ENCODE measurements at places on chromosomes 16 and 17.
A peak's percentile ranks its signal among the peaks of the same experiment; 100 is the strongest.

DNA sequence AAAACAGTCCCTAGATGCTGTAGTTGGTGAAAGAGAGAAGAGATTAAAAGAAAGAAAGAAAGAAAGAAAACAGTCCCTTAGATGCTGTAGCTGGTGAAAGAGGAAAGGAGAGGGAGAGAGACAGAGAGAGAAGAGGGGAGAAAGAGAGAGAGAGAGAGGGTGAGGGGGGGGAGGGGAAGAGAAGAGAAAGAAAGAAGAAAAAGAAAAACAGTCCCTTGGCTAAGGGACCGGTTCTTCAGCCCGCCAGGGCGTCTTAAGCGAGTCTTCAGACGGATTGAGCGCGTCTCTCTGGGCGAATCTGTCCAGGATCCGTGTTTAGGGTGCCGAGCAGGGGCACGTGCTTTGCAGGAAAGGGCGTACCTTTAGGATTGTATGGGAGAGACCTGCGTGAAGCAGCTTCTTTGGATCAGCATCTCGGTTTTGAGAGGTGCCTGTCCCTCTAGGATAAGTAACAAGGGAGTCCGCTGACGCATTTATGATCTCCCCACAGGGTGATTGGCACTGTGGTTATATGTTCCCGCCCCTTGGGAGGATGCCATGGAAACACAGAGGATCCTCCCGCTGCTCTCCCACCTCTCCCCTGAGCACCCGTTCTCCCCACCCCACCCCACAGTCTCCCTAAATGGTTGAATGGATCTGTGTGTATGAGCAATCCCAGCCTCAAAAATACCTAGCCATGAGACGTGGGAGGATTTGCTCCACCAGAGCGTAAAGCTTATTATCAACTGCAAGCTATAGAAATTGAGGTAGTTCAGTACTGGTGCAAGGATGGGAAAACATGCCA, 16.7 kb downstream of the GNGT2 start:
- peak; percentile 81 for DNase-seq

DNA sequence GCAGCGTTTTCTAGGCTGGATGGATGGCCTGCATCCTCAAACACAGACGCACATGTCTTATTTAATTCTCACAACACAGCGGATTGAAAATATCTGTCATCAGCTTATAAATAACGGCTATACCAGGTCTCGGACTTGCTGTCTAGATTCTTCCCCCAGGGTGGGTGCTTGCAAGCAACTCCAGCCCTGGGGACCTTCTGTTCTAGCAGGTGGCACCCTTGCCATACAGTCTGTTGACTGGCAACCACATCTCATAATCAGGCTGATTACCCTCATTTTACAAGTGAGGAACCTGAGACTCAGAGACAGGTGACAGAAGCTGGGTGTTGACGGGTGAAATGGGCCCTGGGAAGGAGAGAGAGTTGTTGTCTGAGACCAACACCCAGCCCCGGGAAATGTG, 16.2 kb upstream of the SEZ6 start:
- DNase-seq = no peak

GRCh38 chr16:70705056-70705455, 19.2 kb upstream of the MTSS2 start:
- peak; percentile 83 for DNase-seq

GRCh38 chr17:80154166-80154565, 7.2 kb upstream of the EIF4A3 start:
- no peak for DNase-seq

- no peak for DNase-seq
Observed at GRCh38 chr17:48460052-48460451, 30.0 kb upstream of the SKAP1 start.

DNA sequence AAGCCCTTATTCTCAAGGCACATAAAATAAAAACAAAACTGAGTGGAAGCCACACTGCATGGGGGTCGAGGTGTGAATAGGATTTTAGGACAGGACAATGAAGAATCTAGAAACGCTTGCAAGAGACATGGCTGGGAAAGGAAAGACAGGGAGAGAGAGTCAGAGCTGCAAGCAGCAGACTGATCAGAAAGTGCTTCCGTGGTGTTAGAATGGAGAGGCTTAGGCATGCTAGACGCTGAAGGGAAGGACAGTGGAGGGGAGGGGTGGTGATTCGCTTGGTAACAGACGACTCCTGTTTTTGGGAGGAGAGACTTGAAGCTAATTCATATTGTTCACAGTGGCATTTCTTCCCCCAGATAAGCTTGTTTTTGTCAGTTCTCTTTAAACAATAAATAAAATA, 173.5 kb downstream of the AIPL1 start:
- DNase-seq = no peak

GRCh38 chr17:7403727-7403976, 245 bp downstream of the TMEM256 start:
- DNase-seq = peak; percentile 64

DNA sequence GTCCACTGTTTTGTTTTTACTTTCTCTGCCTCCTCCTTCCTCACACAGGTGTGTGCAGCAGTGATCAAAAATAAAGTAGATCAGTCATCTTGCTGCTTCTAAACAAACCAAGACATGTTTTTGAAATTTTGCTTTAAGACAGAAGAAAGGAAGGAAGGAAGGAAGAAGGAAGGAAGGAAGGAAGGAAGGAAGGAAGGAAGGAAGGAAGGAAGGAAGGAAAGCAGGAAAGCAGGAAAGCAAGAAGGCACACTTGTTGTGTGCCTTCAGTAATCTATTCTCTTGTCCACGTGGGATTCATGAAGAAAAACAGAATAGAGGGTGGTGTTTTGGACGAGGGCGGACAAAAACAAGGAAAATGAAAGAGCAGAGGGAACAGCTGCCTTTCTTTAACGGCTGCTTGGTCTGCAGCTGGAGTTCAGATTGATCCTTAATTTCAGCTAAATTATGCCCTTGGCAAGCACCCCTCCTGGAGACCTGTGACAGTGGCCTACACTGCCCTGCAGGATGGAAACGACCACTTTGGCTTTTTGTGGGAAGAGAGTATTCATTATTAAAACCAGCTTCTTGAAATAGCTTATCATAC, 188.5 kb upstream of the IRX3 start:
- no peak for DNase-seq

DNA sequence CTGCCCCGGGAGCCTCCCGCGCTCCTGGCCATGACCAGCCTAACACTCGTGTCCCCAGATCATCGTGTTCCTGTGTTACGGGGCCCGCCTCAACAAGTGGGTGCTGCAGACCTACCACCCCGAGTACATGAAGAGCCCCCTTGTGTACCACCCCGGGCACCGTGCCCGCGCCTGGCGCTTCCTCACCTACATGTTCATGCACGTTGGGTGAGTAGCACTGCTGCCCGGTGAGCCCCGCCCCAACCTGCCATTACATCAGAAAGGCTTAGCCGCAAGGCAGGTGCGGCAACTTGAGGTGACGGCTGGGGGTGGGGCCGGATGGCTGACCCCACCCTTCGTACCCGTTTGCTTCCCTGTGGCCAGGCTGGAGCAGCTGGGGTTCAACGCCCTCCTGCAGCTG, 1.4 kb downstream of the RHBDL1 start:
- DNase-seq = no peak

DNA sequence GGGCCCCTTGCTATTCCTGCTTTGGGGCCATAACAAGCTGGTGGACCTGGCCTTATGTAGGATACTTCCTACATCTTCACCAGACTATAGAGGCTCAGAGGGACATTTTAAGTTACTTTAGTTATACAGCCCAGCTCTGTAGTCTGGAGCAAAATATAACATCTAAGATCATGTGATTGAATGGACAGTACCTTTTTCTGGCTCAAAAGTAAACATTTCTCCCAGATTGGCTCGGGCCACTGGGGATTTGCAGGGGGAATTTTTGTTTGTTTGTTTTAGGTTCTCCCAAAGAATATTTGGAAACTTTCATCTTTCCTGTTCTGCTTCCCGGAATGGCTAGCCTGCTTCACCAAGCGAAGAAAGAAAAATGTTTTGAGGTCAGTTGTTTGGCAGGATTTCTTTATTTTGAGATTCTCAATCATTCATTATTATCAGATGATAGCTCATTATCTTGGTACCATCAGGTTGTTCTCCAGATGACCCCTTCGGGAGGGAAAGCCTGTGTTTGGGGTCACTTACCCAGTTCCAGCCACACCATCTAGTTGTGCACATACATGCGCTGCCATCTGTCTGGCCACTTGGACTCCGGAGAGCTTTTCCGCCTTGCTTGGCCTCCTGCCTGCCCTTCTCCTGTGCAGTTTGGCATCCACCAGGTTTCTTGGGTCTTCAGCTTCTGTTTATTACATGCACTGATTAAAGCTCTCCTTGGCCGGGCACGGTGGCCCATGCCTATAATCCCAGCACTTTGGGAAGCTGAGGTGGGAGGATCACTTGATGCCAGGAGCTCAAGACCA, 17.2 kb downstream of the IQCK start:
- DNase-seq = no peak

- DNase-seq = no peak
Observed at GRCh38 chr16:28990375-28991040, 5.7 kb downstream of the LAT start.

GRCh38 chr17:82298538-82299421, 18.6 kb downstream of the CD7 start:
- DNase-seq = no peak

DNA sequence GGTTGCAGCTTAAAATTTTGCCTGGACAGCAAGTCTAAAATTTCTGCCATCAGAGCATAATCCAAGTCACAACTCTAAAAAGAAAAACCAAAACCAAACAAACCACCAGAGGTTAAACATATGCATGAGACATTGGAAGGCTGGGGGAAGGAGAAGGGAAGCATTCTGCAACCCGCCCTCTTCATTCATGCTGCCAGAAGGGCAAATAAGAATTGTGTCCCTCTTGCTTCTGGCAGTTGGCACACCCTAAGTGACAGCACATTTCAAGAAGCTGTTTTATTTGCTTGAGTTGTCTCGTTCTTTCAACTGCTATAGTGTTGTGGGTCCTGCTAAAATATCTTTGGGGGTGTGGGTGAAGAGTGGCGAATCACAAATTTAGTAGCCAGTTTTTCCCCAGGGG, 99.6 kb downstream of the SKAP1 start:
- no peak for DNase-seq

- DNase-seq = no peak
Observed at GRCh38 chr16:24713379-24713778, 16.1 kb upstream of the TNRC6A start.

DNA sequence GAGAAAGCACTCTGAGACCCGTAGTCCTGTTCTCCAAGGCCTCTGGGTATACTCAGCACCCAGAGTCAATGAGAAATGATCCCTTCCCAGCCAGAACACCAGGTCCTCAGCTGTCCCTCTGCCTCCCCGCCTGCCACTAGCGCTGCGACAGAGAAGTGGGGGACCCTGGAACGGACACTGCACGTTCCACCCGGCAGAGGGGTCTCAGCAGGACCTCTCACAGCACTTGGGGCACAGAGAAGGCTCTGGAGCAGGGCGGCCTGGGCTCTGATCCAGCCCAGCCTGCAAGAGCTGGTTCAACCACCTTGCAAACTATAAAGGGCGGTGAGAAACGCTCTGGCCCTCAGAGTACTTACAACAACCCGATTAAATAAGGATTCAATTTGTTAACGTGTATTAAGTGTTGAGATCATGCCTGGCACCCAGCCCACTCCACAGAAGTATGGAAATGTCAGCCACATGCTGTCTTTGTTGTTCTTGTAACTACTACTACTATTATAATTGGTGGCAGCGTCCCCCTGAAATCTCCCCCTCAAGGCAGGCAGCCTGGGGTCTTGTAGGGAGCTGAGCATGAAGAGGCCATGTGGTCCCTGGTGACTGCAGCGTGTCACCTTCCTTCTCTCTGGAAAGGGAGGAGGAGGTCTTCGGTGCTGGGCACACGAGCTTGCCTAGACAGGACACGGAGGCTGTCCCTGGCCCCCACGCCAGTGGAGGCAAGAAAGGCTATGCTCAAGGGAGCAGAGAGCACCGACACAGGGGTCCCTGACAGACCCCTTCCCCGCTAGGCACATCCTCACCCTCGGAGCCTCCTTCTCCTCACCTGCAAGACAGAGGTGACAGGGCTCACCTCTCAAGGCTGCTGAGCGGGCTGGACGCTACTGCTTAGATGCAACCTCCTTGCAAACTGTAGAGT, 2.4 kb downstream of the OSGIN1 start:
- peak; percentile 57 for DNase-seq

DNA sequence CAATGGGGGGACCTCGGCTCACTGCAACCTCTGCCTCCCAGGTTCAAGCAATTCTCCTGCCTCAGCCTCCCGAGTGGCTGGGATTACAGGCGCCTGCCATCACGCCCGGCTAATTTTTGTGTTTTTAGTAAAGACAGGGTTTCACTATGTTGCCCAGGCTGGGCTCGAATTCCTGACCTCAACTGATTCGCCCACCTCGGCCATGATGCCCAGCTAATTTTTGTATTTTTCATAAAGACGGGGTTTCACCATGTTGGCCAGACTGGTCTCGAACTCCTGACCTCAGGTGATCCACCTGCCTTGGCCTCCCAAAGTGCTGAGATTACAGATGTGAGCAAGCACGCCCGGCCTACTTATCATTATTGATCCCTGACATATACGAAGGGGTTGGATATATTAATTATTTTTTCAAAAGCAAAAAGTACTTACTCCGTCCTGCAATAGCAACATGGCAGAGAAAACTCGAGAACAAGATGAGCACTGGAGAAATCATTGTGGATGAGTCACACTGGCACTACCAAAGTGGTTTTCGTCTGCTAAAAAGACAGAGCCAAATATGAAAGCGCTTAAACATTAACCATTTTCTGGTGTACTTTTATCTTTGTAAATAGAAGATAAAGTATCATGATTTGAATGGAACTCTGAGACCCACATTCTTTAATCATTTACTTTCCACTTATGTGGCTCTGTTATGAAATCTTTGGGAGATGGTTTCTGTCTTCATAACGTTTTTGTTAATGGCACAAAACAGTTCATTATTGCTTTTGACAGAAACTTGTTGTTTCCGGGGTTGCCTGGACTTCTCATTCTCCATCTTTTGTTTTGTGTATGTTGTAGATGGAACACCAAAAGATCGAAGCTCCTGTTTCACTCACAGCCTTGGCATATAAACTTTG, at the start of gene APOH:
Gene APOH, minus strand, starts transcription at position 529 of the 896 bp plus-strand sequence. Its CDS starts 36 bp downstream, at position 493.
- no peak for DNase-seq

DNA sequence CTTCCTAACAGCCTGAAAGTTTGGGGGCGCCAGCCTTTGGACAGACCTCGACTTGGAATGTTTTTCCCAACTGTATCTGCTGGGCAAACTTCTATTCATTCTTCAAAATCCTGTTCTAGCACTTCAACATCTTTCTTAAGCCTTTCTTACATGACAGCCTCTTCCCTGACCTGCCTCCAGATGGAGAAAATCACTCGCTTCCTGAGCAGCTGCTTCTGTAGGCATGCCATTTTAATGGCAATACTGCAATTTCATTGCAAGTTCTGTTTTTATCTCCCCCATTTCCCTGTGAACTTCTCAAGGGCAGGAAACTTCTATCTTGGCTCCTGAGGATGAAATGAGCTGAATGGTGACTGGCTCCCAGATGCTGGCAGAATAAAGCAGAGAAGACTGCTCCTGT, 128.8 kb upstream of the ASIC2 start:
- DNase-seq = no peak

DNA sequence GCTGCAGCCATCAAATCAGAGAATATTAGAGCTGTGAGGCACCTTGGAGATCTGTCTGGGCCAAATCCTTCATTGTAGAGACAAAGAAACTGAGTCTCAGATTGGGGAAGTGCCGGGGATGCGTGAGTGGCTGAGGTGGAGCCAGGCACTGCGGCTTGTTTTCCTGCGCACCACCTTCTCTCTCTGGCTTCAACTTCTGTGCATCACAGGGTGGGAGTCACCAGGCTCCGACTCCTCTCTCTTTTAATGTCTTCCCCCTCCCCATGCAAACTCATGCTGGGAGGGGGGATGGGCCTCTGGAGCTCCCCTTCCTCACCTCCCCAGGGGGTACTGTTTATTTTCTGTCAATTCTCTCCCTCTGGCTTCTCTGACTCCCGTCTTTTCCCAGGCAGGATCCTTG, 8.7 kb upstream of the ETV4 start:
- DNase-seq = no peak

GRCh38 chr16:81821436-81822128, 42.5 kb downstream of the PLCG2 start:
- DNase-seq = no peak

- no peak for DNase-seq
Observed at GRCh38 chr17:57784226-57784895, 39.3 kb upstream of the CCDC182 start.

Measured in foreskin fibroblast (primary cell).